ENCODE measurements at places on chromosomes 1 and 21.
A peak's percentile ranks its signal among the peaks of the same experiment; 100 is the strongest.

DNA sequence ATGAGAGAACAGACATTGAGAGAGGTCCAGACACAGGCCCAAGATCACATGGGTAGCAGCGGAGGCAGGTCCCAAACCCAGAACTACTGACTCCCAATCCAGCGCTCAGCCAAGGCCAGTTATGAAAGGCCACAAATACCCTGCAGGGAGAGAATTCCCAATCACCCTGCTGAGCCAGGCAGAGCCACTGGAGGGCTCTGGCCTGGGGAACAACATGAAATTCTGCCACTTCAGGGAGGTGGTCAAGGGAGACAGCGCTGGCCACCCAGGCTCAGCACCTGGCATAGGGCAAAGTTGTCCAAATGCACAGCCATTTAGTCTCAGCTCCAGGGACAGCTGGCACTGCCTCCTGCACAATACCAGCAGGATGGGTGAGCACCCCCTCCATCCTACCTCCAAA lies 27.5 kb downstream of the SLC9A1 start:
- no peak for DNase-seq

DNA sequence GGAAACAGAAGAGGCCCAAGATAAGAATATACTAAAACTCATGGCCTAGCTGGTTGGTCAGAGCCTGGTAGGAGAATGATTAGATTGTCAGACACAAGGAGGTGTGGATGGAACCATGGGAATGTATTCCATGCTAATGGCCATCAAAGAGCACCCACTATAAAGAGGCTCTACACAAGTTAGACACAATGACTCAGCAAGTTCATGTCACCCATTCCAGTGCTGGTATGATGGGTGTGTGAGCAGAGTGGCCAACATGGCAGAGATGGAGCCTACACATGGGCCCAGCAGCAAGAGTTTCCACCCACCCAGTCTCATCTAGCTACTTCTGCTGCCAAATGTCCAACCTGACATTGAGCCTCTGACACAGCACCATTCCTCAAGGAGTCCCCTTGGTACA lies 97.5 kb upstream of the COG2 start:
- DNase-seq = no peak

DNA sequence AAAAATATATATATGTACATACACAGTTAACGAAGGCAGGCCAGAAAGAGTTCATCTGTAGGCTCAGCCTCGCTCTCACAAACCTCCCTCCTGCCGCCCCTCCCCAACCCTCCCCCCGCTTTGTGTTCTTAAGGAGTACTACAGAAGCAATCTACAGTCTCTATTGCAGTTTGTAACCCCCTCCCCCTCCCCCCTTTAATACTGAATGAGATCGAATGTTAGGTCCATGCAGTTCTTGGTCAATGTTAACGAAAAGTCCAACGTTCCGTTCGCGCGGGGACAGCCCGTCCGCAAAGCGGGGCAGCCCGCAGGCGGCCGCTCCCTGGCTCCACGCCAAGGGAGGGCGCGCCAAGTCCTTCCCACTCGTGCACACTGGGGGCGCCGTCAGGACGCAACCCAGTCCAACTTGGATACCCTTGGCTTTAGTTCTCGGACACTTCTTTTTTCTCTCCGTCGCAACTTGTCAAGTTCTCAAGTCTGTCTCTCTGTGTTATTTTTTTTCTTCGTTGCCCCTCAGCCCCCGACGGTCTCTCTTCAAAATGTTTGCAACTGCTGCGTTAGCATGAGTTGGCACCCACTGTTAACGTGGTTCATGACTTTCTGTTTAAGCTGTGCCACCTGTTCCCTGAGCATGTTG lies 2.2 kb downstream of the JUN start:
- peak; percentile 82 for DNase-seq

DNA sequence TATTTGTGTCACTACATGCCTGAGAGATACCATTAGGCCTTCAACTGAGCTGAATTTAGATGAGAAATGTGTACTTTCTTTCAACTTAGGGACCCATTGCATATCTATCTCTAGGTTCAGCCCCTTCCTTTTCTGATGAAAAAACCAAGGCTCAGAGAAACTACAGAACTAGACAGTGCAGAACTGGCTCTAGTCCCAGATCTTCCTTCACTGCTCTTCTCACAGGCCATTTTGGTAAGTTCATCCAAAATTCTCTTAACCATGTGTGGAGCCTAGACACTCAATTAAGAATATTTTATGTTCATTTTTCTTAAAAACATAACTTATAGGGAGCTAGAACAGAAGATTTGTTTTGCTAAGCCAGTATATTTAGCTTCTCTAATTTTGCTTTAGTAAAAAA lies 128.9 kb downstream of the ASTN1 start:
- DNase-seq = no peak

DNA sequence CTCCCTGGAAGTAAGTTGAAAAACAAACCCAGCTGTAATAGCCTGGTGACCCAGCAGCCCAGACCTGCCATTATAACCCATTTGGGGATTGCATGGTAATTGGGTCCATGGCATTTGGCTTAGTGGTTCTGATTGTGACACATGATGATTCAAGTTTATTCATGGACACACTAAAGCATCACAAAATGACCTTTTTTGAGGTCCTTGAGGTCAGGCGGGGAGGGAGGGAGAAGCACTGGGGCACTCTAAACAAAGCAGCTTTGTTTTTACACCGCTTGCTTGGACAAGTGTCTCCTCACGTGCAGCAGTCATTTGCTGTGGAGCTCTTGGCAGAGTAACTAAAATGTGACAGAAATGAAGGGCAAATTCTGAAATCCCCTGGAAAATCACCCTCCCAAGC lies 241.0 kb upstream of the SGIP1 start:
- DNase-seq = no peak

- no peak for DNase-seq
These were observed 41.0 kb downstream of the GATAD2B start for GRCh38 chr1:153881751-153882150.

GRCh38 chr1:72485801-72486200 lies 203.5 kb upstream of the NEGR1 start:
- DNase-seq = no peak

DNA sequence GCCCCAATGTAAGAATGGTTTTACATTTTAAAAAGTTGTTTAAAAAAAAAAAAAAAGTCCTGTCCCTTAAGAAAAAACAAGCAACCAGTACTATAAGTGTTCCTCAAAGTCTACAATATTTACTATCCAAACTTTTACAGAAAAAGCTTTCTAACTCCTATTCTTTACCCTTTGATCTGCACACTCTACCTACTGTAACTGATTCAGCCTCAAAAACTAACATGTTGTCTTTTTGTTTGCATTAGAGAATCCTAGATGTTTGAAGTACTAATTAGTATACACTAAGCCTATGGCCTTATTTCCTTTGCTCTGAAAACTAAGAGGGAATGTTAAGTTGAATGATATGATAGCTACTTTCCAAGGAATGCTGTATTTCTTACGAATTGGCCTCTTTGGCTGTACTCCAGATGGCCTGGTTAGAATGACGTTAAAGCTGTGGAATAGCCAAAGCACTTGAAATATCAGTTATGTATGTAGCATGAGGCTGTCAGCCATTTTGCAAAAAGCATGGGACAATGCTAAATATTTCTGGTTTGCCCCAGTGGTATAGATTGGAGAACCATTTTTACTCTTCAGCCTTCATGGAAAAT lies 234.8 kb downstream of the GPR52 start:
- DNase-seq = no peak

DNA sequence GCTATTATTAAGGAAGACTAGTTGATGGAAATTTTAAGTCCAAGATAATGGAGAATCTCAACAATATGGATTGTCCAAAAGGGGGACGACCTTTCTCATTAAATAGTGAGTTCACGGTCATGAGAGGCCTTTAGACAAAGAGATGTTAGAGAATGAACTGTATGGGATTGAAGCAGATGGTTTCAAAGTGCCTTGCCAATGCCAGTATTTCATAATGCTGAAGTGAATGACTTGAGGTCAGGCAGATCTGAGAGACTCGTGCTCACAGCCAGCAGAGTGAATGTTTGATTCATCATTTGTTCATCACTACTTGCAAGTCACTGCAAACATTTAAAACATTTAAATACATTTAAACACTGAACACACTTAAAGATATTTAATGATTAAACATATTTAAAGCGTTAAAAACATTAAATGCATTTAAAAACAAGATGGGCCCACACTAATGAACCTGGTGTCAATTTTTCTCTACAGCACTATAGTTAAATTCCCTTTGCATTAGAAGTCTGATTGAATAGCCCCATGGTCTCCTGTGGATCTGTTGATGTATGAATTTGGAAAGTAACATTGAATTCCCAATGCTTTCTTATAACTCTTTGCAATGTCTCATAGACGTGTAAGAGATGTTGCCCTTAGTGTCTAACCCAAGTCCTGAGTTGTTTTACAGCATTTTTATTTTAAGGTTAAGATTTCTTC lies 80.7 kb downstream of the TGFB2 start:
- no peak for DNase-seq

- DNase-seq = no peak
These were observed 7.3 kb downstream of the WDR26 start for GRCh38 chr1:224427346-224427745.

GRCh38 chr1:156530006-156530405 lies 29.4 kb upstream of the MEF2D start:
- DNase-seq = no peak

DNA sequence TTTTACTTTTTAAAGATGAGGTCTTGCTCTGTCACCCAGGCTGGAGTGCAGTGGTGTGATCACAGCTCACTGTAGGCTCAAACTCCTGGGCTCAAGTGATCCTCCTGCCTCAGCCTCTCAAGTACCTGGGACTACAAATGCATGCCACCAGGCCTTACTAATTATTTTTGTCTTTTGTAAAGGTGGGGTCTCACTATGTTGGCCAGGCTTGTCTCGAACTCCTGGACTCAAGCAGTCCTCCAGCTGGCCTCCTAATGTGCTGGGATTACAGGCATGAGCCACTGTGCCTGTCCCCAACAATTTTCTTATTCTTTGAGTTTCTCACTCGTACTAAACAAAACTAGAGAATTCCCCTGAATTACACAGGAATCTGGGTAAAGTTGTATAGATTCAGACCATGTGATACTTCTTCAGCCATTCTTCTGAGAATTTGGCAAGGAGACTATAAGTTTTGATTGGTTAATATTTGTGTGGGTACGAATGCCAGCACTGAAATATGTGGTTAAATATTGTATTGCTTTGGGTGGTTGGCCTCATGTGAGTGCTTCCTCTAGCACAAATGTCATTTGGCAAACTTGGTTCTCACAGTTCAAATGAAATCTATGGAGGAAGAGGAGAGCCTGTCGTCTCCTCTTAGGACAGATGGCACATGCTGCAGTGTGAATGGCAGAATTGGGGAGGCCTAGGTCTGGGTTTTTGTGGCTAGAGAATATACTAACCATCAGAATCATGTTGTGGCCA lies 104.9 kb downstream of the RUNX1 start:
- DNase-seq = no peak
